NCI-H2081 treated with DMSO at 0.1 percent for 48 hours (cell line): ENCODE measurements at places on chromosomes 3 and 15.

- DNase-seq: no peak
These were observed 525 bp upstream of the FSTL1 start for GRCh38 chr3:120451272-120451761.

DNA sequence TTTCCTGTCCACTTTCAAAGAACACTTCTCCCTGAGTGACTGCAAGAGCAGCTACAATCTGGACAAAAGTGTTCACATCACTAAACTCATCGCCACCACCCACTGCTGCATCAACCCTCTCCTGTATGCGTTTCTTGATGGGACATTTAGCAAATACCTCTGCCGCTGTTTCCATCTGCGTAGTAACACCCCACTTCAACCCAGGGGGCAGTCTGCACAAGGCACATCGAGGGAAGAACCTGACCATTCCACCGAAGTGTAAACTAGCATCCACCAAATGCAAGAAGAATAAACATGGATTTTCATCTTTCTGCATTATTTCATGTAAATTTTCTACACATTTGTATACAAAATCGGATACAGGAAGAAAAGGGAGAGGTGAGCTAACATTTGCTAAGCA lies 1.8 kb downstream of the CCRL2 start:
- no peak for DNase-seq

DNA sequence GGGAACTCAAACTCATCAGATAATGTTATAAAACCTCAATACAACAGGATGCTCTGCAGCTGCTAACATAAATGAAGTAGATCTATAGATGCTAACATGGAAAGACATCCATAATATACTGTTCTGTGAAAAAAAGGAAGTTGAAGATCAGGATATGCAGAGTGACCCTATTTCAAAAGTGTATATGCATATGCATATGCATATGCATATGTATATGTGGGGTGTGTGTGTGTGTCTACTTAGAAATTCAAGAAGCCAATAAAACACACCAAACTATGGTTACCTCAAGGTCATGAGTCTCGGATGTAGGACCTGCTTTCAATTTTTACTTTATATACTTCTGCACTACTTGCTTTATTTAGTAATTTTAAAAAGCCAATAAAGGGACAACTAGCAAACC lies 125.6 kb downstream of the ABHD5 start:
- DNase-seq: no peak

DNA sequence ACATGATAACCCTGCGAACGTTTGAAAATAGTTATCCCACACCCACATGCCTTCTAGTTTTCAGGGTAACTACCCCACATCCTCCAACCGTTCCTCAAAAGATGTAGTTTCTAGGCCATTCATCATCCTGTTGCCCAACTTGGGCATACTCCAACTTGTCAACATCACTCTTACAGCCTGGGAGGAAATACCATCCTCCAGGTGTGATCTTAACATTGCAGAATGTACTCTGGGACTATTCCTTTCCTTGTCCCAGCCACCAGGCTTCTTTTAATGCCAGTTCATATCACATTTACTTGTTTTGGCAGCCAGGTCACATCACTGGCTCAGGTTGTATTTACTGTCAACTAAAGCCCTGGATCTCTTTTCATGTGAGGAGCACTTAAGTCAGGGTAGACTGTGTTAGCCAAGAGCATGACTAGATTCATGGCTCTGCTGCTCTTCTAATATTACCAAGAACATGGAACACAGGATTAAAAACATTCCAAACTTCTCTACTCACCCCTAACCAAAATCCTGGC lies 4.0 kb upstream of the DENND6A start:
- DNase-seq: no peak

- DNase-seq: peak; percentile 96
These were observed 508.5 kb upstream of the ATP11B start for GRCh38 chr3:182284793-182285192.

DNA sequence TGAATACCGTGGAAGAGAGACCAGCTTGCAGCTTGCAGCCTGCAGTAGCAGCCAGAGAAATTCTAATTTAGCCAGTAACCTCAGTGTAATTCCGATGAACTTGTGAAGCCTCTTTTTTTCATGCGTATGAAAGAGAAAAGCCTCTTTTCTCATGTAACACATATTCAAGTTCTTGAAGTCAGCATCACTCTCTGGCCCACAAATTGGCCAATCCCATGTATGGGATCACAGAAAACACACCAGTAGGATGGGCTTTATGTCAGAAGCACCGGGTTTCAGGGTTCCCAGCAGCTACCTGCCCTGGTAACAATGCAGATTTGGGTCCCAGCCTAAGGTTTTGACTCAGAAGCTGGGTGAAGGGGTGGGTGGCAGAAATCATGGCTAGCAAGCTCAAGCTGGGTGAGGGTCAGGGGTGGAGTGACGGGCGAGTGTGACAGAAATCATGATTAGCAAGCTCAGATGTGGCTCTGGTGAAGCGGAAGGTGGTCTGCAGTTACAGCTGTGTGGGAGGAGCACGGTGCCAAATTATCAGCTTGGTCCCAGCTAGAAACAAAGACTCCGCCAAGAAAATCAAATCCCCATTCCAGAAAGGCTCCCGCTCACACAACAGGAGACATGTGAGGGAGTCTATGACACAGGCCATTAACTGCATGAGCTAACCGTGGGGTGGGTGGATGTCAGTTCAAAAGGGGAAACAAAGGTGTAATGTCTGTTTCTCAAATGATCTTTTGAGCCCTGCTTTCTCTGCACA lies 86.6 kb downstream of the SNRK start:
- no peak for DNase-seq

- no peak for DNase-seq
These were observed 170.5 kb downstream of the CTNNB1 start for GRCh38 chr3:41369838-41370237.

- no peak for DNase-seq
These were observed 657.3 kb upstream of the KCNMB2 start for GRCh38 chr3:177878957-177879356.

DNA sequence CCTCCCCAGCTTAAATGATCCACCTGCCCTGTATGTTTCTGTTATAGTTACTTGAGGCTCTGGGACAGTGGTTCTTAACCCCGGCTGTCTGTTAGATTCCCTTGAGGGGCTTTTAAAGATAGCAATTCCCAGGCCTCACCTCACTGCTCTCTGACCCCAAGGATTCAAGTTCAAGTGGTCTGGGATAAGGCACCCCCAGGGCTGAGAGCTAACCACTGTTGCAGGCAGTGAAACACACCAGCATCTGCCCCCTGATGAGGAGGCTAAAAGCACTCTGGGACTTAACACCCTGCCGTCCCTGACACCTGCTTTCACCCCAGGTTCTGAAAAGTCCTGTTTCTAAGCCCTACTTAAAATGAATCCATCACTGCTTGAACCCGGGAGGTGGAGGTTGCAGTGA lies 103.7 kb downstream of the LRRK1 start:
- no peak for DNase-seq

DNA sequence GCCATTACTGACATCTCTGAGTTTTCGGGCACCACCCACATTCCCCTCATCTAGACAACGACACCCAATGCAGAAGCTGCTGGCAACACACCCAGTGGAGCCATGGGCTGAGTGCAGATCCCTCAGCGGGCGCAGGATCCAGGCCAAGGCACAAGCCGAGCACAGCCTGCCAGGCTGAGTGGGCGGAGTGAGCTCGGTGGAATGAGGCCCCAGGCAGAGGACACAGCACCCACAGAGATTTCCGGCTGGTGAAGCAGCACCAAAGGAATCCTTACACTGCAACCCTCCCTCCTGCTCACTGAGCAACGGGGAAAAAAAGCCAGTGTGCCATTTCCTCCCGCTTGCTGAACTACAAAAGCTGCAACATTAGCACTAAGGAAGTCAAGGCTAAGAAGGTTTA lies 34.3 kb downstream of the ZMAT3 start:
- no peak for DNase-seq
